ENCODE measurements at places on chromosomes 1 and 21.
A peak's percentile ranks its signal among the peaks of the same experiment; 100 is the strongest.

- no peak for DNase-seq
Observed at GRCh38 chr1:46822248-46822826, 23.5 kb downstream of the CYP4B1 start.

- no peak for DNase-seq
Observed at GRCh38 chr21:37842163-37842919, 73.9 kb downstream of the KCNJ6 start.

DNA sequence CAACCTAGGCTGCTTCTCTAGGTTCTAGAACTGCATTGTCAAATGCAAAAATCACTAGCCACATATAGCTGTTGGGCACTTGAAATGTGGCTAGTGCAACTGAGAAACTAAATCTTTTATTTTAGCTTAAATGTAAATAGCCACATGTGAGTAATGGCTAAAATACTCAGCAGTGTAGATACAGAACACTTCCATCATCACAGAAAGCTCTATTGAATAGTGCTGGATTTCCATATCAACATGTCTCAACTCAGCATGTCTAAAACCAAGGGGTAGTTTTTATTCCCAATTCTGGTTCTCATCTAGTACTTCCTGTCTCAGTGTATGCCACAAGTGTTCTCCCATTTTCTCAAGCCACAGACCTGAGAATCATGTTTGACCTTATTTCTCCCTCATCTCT lies 7.5 kb upstream of the TP53BP2 start:
- no peak for DNase-seq

GRCh38 chr1:237043846-237044636 lies 2.1 kb downstream of the RYR2 start:
- no peak for DNase-seq

- no peak for DNase-seq
Observed at GRCh38 chr1:41518471-41518870, 34.0 kb upstream of the EDN2 start.

GRCh38 chr1:119631433-119632102 lies 16.5 kb downstream of the ZNF697 start:
- DNase-seq, result peak; percentile 10

GRCh38 chr1:30771005-30771404 lies 13.4 kb upstream of the LAPTM5 start:
- no peak for DNase-seq

DNA sequence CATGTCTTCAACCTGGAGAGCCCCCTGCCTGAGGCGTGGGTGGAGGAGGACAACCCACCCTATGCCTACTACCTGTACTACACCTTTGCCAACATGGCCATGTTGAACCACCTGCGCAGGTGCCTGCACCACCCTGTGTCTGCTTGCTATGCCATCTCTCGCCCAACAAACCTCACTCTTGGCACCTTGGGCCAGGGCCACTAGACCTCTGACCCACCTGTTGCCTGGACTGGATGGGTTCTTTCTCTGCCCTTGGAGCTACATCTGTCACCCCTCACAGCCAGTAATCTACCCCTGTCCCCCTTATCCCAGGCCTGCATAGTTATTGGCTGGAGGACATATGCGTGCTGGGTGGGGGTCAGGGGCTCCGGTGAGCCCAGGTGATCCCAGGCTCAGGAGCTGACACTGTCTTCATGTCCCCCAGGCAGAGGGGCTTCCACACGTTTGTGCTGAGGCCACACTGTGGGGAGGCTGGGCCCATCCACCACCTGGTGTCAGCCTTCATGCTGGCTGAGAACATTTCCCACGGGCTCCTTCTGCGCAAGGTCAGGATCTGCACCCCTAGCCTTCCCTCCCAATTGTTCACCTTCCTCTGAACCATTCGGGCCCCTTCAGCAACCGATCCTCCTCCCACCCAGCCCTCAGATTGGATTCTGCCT lies 9.9 kb downstream of the AMPD2 start:
- DNase-seq, result no peak

- no peak for DNase-seq
Observed at GRCh38 chr1:86616871-86617270, 70.0 kb downstream of the CLCA4 start.

- DNase-seq, result no peak
Observed at GRCh38 chr1:244860914-244861610, 3.3 kb downstream of the HNRNPU start.

- DNase-seq, result no peak
Observed at GRCh38 chr1:9594471-9595155, 5.9 kb downstream of the TMEM201 start.

- DNase-seq, result no peak
Observed at GRCh38 chr1:94986783-94987182, 59.9 kb upstream of the CNN3 start.

- DNase-seq, result no peak
Observed at GRCh38 chr21:37877171-37877570, 39.1 kb downstream of the KCNJ6 start.

- DNase-seq, result no peak
Observed at GRCh38 chr1:921011-921837, 2.5 kb upstream of the SAMD11 start.

DNA sequence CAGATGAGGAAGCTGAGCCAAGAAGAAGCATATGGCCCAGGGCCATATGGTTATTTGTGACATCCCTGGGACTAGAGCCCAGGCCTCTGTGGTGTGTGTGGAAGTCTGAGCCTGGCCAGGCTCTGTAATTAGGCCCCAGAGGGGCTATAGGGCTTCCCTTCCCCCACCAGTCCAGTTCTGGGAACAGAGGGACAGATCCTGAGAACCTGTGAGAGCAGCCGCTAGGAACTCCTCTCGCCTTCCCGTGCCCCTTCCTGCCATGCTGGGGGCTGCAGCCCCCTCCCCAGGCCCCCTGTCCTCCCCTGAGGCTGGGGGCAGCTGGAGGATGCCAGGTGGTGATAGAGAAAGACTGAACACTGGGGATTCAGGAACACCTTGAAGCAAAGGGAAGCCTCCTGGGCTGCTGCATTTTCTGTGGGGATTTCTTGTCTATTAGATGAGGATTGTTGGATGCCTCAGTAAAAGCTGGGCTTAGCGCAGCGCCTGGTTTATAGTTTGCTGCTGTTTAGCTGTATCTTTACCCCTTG lies 33.3 kb downstream of the COQ8A start:
- DNase-seq, result peak; percentile 32

DNA sequence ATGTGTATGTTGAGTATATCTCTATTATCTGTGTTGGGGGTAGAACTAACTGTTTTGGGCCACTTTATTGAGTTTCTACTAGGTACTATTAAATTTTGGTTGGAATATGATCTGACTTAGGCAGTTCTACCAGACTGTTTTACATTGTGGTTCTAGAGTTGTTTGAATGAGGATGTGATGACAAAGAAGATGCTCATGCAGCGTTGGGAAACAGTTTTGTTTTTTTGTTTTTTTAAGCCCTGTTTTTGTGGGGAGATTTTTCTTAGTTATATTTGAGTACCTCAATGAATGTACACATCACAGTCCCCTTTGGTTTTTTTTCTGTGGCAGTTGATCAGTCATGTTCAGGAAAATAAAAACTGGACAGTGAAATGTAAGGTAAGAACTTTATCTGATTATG lies 40.1 kb downstream of the TMED5 start:
- DNase-seq, result no peak

DNA sequence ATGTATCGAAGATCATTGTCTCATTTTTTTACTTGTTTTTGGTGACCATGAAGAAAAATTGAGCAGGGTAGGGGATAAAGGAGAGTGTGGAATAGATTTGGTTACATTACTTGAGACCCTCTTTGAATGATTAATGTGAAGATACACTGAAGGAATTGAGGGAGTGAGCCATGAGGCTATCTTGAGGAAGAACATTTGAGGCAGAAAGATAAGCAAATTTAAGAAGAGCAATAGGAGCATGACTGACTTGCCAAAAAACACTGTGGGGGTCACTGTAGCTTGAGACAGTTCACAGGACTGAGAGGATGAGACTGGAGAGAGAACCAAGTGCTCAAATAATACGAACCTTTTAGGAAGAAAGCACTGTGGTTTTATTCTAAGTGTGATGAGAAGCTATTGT lies 43.1 kb upstream of the PTPRC start:
- no peak for DNase-seq

DNA sequence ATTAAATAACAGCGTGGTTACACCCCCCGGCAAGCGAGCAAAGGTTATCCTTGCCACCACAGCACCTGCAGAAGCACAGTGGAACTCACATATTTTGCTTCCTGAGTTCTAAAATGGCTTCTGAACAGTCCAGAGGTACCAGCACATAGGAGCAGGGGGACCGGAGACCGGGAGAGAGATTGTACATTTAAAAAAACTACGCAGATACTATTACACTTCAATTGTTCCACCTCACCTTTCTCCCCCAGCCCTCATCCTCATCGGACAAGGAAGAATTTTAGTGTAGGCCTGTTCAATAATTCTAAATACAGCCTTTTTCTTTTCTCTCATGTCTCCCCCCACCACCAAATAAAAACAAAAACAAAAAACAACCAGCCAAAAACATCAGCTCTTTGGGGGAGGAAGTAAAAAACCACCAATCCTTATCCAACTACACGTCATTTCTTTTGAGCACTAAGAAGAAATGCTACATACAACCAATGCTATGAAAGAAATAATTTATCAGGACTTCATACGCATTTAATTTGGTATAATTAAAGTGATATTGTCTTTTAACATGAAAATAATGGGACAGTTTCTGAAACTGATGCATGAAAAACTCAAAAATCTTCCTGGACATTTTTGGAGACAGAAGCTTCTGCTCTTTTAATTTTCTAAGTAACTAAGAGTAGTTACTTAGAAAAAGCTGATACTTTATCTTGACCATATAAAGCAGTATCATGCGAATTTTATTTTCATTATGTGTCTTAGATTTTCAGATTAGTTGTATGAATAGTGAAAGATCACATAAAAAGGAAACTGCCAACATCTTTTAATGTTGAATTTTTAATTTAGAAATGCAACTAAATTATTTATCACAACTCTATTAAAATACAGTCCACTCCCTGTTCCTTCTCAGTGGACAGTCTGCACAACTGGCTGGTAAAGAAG lies 9.1 kb downstream of the CDKN2C start:
- DNase-seq, result no peak

DNA sequence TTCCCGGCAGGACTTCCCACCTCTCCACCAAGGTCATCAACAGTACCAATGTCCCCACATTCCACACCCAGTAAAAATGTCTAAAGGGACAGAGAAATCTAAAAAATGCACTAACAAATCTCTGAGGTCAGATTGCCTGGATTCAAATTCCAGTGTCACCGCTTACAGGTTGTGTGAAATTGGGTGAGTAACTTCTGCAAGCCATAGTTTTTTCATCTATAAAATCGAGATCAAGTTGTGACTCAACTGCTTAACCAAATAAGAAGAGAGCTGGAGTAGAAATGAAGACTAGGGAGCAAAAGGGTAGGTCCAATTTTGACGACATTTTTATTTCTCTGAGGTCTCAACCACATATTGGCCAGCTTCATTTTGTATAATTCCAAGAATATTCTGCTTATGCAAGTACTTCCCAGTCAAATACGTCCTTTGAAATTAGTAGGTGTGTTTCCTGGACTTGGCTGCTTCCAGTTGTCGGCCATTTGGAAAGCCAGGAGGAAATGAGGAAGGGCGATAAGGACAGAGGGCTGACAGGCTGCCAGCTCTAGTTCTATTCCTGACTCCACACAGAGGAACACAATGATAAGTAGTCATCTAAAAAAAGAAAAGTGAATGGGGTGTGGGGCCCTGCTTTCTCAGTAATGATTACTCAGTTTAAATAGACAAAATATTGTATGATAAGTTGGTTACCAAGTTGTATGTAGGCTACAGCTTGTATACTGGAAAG lies 57.7 kb upstream of the ZC3H11B start:
- no peak for DNase-seq

DNA sequence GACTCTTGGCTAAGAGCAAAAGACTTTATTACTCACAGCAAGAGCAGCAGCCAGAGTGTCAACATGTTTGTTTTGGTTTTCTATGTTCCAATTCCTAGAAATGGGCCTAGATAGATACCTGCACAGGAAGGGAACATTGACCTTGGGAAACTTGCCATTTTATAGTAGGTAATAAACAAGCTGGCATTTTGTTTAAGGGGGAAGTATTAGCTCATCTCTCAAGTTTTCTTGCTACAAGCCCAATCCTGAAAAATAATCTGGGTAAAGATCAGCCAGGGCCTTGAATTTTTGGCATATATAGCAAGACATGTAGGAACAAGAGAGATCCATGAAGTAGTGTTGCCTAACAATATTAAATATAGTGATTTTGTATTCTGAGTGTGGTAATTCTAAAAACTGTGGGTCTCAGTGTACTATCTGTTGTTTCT lies 51.4 kb upstream of the RGL1 start:
- no peak for DNase-seq

- DNase-seq, result no peak
Observed at GRCh38 chr21:33821503-33822322, 93.9 kb downstream of the ATP5PO start.

- DNase-seq, result no peak
Observed at GRCh38 chr1:4175566-4176405, 275.7 kb upstream of the C1orf174 start.

GRCh38 chr1:227768125-227768439 lies 32.8 kb downstream of the SNAP47 start:
- DNase-seq, result no peak

GRCh38 chr1:156001662-156002171 lies 19.0 kb downstream of the SSR2 start:
- no peak for DNase-seq

DNA sequence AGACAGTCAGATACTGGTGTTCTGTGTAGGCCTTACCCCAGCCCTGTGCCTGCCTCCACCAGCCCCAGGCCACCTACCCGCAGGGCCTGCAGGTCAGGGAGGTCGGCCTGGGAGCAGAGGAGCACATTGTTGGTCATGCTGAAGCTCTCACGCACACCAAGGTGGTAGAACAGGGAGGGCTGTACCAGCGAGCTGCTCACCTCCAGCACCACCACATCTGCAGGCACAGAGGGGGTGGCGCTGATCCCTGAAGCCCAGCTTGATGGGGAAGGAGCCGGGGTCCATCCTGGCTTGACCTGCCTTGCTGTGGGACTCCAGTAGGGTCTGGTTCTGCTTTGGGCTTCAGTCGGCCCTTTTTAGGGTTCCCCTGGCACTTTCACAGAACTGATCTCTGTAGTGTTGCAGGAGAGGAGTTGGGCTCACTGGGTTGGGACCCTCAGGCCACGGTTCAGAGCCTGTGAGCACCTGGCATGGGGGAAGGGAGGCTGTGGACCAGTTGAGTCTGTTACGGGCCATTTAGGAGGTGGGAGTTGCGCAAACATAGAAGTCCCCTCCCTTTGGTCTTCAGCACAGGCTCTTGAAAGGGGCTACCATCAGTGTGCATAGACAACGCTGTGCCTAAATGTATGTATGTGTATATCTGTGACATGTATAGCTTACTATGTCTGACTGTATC lies 1.9 kb downstream of the MAP3K6 start:
- DNase-seq, result no peak

- no peak for DNase-seq
Observed at GRCh38 chr1:85330711-85331290, 54.4 kb upstream of the BCL10 start.

- DNase-seq, result no peak
Observed at GRCh38 chr21:14766241-14766640, 220.1 kb upstream of the SAMSN1 start.
